GM12892 (cell line): ENCODE measurements at places on chromosomes 6 and 20.
A peak's percentile ranks its signal among the peaks of the same experiment; 100 is the strongest.

GRCh38 chr20:40319741-40320516, 369.1 kb downstream of the MAFB start:
- DNase-seq = no peak

DNA sequence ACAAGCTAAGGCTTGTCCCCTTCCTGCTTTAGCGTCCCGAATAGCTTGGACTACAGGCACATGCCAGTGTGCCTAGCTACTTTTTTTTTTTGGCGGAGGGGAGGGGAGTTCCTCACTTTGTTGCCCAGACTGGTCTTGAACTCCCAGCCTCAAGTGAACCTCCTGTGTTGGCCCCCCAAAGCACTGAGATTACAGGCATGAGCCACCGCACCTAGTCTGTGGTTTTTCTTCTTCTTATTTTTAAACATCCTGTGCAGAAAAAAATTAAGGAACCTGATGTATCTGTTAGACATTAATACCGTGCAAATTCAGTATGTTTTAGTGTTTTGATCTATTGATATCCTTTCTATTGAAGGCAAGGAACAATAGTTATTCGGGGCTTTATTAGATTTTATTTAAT, 25.7 kb downstream of the HIVEP1 start:
- no peak for DNase-seq

DNA sequence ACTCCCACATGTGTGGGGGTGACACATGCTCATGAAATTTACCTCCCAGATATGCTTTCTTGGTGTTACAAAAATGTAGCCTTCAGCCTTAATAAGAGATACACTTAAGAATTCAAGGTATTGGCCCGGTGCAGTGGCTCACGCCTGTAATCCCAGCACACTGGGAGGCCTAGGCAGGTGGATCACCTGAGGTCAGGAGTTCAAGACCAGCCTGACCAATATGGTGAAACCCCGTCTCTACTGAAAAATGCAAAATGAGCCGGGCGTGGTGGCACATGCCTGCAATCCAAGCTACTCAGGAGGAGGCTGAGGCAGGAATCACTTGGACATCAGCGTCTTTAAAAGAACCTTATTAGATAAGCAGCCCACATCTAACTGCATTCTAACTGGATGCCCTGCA, 614.3 kb upstream of the CDH4 start:
- no peak for DNase-seq

DNA sequence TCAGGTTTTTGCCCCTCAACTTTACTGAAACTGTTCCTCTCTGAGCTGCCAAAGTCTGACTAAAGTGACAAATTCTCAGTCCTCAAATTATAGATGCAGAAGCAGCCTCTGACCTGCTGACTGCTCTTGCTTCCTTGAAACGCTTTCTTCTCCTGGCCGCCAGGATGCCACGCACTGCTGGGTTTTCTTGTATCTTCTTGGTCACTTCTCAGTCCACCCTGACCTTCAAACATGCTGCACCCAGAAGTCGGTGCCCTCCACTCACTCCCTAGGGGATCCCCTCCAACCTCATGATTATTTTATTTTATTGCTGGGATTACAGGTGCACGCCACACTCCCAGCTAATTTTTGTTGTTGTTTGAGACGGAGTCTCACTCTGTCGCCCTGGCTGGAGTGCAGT, 24.7 kb downstream of the SYNJ2 start:
- no peak for DNase-seq

DNA sequence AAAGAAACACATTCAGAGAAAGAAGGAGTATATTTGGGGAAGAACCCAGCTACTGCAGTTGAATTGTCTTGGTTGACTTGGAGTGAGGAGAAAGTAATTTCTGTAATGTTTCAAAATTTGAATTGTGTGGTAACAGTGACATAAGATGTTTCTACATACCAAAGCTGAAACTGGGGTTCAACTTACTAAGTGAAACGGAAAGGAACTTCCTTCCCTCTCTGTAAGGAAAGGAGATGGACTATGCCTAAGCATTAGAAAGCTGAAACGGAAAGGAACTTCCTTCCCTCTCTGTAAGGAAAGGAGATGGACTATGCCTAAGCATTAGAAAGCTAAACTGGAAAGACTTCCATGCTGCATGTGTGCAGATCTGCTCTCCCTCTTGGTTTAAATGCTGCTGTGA, 46.0 kb downstream of the HUS1B start:
- DNase-seq = no peak

DNA sequence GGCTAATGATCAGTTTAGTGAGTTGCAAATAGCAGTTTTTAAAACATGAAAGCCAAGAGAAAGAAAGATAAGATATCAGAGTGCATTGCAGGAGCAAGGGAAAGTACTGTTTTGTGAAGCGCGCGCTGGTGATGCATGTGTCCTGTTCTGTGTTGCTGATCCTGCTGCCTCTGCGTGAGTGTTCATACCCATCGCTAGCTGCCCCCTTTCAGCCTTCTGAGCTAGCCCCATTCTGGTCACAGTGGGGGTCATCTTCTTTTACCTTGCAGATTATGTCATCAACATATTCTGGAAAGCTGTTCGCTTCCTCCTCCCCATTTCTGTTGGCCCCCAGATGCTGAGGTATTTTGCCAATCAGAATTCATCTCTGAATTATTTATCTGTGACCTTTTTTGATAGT, 1.9 kb downstream of the MRAP2 start:
- no peak for DNase-seq

- no peak for DNase-seq
Observed at GRCh38 chr6:98946879-98947410, 801 bp downstream of the FBXL4 start.

- DNase-seq = no peak
Observed at GRCh38 chr6:69042297-69042696, 407.2 kb downstream of the ADGRB3 start.

GRCh38 chr6:3990692-3991491, 88.0 kb downstream of the FAM217A start:
- peak; percentile 38 for DNase-seq

DNA sequence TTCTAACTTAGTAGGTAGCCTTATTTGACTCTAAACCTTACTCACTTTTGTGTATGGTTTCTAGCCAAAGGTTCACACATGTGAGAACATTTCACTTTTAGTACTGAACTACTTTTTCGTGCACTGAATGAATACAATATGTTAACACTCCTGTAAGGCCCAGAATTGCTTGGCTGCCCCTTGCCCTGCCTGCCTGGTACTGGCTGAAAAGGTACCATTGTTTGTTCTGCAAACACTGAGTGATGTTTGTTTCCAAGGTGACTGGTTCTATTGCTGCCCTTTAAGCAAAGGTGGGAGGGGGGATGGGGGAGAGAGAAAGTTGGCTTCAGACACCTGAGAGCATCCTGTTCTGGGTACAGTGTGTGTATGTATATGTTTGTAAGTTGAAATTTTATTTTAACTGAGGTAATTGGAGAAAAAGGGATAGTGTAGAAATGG, 31.2 kb downstream of the RREB1 start:
- no peak for DNase-seq

- DNase-seq = no peak
Observed at GRCh38 chr6:49636713-49637349, at the start of gene RHAG. TSS of gene RHAG (minus strand) at chr6:49636839. CDS start at chr6:49636812, 27 bp downstream.

DNA sequence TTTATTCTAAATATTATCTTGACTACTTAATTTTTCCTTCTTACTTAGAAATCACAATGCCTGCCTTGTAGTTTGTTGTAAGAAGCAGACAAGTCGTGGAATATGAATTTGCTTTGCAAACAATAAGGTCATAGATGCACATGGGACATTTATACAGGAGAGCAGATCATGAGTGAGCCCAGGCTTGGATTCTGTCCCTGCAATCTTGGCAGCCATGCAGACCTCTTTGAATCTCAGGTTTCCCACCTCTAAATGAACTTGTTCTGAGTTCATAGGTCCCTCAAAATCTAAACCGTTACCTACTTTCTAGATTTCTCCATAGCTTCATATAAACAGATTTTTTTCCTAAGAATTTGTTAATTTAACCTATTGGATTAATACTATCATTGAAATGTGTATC, 19.5 kb downstream of the KIAA0408 start:
- no peak for DNase-seq

DNA sequence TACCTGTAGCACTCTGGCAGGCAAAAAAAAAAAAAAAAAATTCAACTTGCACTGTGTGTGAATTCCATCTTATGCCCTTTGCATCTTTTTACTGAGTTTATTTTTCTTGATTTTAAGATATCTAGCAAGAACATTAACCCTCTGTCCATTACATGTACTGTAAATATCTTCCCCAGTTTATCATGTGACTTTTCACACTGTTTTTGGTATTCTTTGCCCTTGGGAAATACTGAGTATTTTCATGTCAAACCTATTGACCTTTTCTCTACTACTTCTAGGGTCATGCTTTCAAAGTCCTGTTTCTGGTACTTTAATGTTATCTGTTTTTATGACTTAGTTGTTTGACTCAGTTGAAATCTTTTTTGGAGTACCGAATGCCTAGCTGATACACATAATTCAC, 843 bp upstream of the HUS1B start:
- DNase-seq = no peak

DNA sequence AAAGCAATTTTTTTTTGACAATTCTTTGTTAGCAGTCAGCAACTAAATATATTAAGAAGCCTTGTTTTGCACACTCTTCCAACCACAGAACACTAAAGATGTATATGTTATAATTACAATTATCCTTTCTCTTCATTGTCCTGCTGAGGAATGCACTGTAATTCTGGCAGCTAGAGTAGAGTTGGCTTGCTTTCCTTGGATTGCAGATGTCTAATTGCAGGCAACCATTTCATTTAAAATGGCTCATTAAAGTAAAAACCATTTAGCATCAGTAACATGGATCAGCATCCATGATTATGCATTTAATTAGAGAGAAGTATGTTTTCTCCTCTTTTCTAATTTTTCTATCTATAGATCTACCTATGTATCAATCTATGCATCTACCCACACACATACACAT, 335.4 kb downstream of the GRIK2 start:
- DNase-seq = no peak

- DNase-seq = no peak
Observed at GRCh38 chr6:43334466-43335095, 26.0 kb upstream of the CRIP3 start.

- no peak for DNase-seq
Observed at GRCh38 chr20:5845681-5846615, 95.7 kb downstream of the SHLD1 start.

DNA sequence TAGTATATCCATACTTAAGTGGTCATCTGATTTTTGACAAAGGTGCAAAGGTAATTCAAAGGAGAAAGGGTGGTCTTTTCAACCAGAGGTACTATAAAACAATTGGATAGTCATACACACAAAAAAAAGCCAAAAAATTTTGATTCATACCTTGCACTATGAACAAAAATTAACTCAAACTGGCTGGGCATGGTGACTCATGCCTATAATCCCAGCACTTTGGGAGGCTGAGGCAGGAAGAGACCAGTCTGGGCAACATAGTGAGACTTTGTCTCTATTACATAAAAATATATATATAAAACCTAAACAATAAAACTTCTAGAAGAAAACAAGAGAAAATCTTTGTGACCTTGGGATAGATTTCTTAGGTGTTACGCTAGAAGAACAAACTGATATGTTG, 43.8 kb upstream of the ADIG start:
- no peak for DNase-seq

- DNase-seq = no peak
Observed at GRCh38 chr6:133894369-133894768, 5.5 kb downstream of the TCF21 start.

- no peak for DNase-seq
Observed at GRCh38 chr6:121896363-121896762, 460.9 kb downstream of the GJA1 start.

DNA sequence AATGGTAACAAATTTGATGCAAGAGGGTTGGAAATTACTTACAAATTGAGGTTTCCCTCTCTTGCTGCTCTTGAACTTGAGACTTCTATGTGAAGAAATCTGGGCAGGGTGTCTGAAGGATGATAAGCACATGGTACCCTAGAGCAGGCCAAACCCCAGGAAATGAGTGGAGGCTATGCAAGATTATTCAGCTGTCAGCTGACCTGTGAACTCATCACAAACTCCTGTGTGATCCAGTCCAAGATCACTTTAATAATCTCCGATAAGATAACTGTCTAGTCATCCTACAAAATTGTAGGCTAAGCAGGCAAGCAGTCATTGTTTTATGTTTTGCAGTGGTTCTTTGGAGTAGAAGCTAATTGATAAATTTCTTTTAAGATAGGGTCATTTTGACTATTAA, 213.1 kb downstream of the BTBD3 start:
- no peak for DNase-seq

GRCh38 chr6:55679503-55679902, 100.5 kb upstream of the HMGCLL1 start:
- DNase-seq = no peak

DNA sequence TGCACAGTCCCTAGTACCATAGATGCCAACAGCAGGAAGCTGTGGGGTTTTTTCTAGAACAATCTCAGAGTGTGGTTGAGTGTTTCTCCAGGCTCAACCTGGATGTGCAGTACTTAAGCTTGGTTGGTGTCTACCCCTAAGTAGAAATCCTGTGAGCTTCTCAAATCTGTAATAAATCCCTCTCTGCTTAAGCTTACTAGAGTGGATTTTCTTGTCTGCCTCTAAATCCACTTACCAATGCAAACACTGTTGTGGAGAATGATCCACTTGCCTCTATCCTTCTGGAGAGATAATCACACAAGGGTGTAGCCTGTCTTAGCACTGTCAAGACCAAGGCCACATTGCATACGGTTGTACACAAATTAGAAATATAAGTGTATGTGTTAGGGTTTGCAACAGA, 43.3 kb upstream of the CLIC5 start:
- no peak for DNase-seq

- no peak for DNase-seq
Observed at GRCh38 chr6:128395596-128395995, 124.8 kb downstream of the PTPRK start.

GRCh38 chr6:16319813-16320532, 81.6 kb downstream of the GMPR start:
- no peak for DNase-seq
